Astrocyte (in vitro differentiated cells and primary cell): ENCODE measurements at places on chromosomes 5 and 9. TPM values are rescaled to one million over a fixed set of nuclear protein-coding genes. Genes with fewer than 3 reads are reported as not detected.
A peak's percentile ranks its signal among the peaks of the same experiment; 100 is the strongest.

GRCh38 chr5:169636477-169637084 is 494 bp upstream of the DOCK2 start:
- DNase-seq = no peak

The DMGDH gene
- total RNA-seq = not detected in 2 replicates

The BTNL3 gene
- not detected in 2 replicates for total RNA-seq

The SPATA31D3 gene
- total RNA-seq = not detected in 2 replicates

- peak; percentile 42 for DNase-seq
Measured at GRCh38 chr9:134253606-134254205, 72.5 kb upstream of the RXRA start.

GRCh38 chr5:88236866-88237642 is 31.6 kb downstream of the TMEM161B start:
- DNase-seq = peak; percentile 48

GRCh38 chr5:1975406-1975715 is 92.6 kb upstream of the IRX4 start:
- no peak for DNase-seq

The LCP2 gene
- total RNA-seq = 0.09 TPM in 1 of 2 replicates, not detected in the other

- DNase-seq = no peak
Measured at GRCh38 chr9:33852216-33852826, 35.4 kb downstream of the UBE2R2 start.

GRCh38 chr9:25724424-25724823 is 46.2 kb upstream of the TUSC1 start:
- peak; percentile 20 for DNase-seq

The LCN15 gene
- total RNA-seq = not detected in 2 replicates

The FAT2 gene
- total RNA-seq = 0.07 and 0.14 TPM in 2 replicates

DNA sequence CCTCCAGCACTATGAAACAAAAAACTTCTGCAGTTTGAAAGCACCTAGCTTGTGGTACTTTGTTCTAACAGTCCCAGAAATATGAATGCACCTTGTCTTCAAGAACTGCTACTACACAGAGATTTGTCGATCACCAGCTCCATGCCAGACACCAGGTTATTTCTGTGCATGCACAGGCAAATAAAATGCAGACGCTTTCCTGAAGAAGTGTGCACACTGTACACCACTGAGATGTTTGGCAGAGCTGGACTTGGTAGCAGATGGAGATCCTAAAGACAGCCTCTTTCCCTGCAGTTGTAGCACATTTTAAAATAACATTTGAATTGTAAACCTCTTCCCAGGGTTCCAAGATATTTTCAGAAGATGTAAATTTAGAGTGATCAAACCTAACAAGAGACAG is 730.0 kb downstream of the MTRR start:
- no peak for DNase-seq

DNA sequence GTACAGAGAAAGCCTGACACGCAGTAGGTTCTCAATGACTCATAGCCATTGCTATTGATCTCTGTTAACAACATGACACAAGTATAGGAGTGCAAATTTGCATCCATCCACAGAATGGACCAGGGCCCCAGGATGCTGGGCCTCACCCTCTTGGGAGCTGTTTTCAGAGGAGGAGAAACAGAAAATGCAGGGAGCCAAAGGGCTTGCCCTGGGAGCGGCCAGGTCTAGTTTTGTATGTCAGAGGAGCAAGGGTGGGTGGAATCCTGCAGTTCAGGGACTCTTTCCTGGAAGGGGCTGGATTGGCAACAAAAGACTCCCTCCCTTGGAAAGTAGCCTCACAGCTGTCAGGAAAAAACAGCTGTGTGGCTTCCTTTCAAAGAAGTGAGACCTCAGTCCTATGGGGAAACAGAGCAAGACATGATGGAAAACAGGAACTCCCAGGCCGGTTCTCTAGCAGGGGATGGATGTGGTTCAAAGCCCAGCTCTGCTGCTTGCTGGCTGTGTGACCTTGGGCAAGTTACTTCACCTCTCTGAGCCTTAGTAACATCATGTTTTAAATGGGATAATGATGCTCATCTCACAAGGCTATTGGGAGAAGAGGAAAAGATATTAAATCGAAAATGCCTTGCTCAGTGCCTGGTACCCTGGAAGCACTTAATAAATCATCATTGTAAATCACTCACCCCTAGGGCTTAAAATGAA is 50.5 kb upstream of the SH3PXD2B start:
- no peak for DNase-seq

The AGXT2 gene
- not detected in 2 replicates for total RNA-seq

The NR5A1 gene
- total RNA-seq = 0.26 TPM in 1 of 2 replicates, not detected in the other

DNA sequence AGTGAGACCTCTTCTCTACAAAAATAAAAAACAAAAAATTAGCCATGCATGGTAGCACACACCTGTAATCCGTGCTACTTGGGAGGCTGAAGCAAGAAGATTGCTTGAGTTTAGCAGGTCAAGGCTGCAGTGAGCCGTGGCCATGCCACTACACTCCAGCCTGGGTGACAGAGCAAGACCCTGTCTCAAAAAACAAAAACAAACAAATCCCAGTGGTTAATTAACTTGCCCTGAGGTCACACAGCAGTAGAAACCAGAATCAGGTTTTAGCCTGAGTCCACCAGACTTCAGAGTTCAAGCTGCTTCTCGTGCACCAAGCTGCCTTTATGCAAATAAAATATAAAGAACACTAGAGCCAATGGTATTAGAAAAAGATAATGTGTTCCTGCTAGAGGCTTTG is 169.7 kb downstream of the GOLPH3 start:
- DNase-seq = no peak

GRCh38 chr5:139283252-139284166 is 10.0 kb upstream of the MATR3 start:
- no peak for DNase-seq

DNA sequence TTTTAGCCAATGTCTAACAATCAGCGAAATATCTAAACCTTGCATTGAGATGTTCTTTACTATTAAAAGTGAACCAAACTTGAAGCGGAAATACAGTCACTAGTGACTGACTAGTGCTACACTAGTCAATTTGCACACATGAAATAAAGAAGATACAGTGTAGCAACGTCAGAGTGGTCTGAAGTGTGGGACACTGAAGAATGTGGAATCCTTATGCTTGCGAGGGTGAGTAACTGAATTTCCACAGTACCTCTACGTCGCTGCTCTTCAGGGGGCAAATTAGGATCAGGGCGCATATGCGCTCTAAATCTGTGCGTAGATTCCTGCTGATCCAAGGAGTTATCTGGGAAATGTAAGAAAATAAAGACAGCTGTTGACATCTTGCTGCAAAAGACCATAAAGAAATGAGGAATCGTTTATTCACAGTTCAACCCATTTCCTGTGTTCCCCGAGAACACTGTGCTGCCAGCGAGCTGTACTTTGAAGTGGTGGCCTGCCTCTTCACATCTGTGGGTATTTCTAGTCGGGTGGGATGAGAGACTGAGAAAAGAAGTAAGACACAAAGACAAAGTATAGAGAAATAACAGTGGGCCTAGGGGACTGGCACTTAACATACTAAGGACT is 39.8 kb upstream of the FLT4 start:
- DNase-seq = no peak

DNA sequence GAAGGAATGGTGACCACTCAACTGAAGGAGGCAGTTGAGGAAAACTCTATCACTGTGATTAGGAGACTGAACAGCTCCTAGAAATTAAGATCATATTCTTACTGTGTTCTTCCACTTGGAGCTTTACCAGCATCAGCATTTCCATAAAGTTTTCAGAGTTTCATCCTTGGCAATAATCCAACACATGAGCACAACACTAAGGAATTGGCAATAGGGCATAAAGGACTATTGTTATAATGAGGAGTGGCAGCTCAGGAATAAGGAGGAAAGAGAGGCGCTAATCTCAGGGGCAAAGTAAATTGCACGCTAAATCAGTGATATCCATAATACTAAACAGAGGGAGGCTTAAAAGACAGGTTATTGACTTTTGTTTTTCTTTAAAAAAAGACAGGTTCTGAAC is 338.9 kb downstream of the EFNA5 start:
- DNase-seq = peak; percentile 6

GRCh38 chr5:156824800-156825199 is 25.3 kb upstream of the PPP1R2B start:
- DNase-seq = peak; percentile 15

GRCh38 chr5:146921225-146921624 is 42.7 kb upstream of the PPP2R2B start:
- no peak for DNase-seq

- no peak for DNase-seq
Measured at GRCh38 chr5:407801-408268, 35.1 kb upstream of the EXOC3 start.

GRCh38 chr5:7577381-7577780 is 181.4 kb downstream of the ADCY2 start:
- DNase-seq = no peak

GRCh38 chr5:146427619-146427997 is 19.5 kb upstream of the TCERG1 start:
- no peak for DNase-seq

DNA sequence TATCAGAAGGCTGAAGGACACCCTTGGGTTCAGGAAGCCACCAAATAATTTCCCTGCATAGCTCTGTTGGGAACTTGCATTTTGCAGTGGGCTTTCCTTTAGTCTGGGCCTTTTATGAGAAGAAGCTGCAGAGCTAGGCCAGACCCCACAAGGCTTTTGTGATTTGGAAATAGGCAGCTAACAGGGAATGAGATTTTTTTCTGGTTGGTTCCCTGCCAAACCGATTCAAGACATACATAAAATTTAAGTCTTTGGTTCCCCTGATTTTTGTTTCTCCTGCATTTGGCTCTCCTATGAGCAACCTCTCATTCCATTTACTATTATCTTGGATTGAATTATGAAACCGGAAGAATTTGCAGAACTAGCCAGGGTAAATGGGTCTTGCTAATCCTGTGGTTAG is 81.5 kb upstream of the PTCH1 start:
- no peak for DNase-seq

The ADAMTSL2 gene
- 0.52 and 0.58 TPM in 2 replicates for total RNA-seq

DNA sequence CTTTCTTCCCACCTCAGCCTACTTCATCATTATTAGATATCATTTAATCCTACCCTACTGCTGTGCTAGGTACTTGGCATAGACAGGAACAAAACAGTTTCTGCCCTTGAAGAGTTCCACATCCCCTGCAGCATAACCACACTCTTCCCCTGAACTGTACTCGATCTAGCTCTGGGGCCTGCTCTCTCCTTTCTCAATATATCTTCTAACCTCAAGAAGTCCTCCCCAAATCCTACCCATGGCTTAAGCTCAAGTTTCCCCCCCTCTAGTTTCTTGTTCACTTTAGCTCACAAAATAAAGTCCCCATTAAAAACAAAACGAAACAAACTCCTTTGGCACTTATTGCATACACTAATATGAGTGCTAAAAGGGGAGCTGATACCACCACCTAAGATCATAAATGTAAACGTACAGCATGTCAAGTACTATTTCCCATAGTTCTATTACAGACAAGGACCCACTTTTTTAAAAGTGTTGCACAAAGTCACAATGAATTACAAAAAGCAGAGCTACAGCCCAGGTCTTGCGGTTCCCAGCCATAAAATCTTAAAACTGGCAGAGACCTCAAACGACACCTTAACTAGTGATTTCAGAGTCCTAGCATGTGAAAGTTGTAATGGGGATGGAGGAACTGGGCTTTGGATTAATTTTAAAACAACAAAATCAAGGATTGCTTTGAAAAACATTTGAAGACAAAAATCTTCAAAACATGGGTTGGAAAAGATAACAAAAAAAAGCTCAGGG is 80.7 kb downstream of the PTPDC1 start:
- DNase-seq = no peak

GRCh38 chr5:110751902-110752762 is 13.3 kb downstream of the SLC25A46 start:
- peak; percentile 68 for DNase-seq

The RECK gene
- 21.6 and 25.1 TPM in 2 replicates for total RNA-seq

GRCh38 chr9:97501177-97501971 is at the start of gene TMOD1:
TSS of gene TMOD1 (plus strand) at chr9:97501666. CDS start at chr9:97524189, 22,523 bp downstream.
- DNase-seq = peak; percentile 6

DNA sequence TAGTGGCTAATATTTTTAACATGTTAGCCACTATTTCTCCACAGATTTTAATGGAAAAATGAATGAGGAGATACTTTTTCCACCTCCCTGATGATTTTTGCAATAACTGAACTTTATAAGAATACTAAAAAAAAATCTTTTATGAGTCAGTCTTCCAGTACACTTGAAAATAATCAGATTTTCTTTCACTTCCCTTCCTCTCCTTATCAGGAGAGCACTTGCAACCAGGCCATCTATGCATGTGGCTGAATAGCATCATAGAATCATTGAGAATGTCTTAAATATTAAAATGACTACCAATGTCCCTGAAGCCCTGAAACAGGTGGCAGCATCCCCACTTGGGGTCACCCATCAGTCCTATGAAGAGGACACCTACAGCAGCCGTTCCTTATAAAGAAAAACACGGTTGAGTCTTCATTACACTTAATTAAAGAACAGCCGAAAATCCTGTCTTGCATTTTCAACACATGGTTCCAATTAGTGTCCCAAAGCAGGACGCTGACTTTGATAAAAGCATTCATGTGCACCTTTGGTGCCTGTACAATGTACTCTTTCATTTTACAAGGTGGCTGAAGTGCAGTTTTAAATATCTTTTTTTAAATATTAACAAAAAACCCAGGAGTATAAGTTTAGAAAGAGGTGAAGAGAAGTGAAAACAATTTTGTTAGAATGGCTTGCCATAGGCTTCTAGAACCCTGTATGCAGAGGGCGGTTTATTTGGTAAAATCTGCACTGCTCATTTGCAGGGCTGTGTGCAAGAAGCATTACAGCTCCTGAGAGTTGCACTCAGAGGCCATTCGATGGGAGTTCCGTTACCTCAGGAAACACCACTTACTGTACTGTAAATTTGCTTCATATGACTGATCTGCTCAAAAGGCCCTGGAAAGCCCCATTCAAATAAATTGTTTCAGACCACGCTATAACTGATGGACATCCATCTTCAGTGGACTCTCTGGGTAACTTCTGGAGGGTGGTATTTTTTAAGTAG is 106.9 kb upstream of the VCAN start:
- DNase-seq = no peak

- DNase-seq = no peak
Measured at GRCh38 chr9:31908891-31909480, 475.5 kb upstream of the ACO1 start.

- no peak for DNase-seq
Measured at GRCh38 chr9:4139196-4139595, 160.7 kb downstream of the GLIS3 start.

GRCh38 chr5:80282054-80282453 is 26.2 kb upstream of the SERINC5 start:
- DNase-seq = no peak

DNA sequence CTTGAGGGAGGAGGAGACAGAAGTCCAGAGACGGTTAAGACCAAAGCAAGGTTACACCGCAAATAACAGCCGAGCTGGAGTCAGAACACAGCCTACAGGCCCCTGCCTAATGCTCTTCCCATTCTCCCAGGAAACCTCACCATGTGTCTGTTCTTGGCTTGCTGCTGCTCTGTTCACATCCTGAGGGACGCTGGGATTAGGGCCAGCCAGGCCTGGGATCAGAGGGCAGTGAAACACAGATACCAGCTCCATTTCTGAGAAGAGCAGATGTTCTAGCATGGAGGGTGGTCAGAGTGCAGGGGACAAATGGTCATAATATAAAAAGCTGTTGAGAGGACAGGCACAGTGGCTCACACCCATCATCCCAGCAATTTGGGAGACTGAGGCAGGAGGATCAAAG is 124.8 kb upstream of the LARP1 start:
- DNase-seq = no peak

The OTP gene
- 0.16 and 0.17 TPM in 2 replicates for total RNA-seq
